ENCODE measurements at places on chromosomes 4 and X.

DNA sequence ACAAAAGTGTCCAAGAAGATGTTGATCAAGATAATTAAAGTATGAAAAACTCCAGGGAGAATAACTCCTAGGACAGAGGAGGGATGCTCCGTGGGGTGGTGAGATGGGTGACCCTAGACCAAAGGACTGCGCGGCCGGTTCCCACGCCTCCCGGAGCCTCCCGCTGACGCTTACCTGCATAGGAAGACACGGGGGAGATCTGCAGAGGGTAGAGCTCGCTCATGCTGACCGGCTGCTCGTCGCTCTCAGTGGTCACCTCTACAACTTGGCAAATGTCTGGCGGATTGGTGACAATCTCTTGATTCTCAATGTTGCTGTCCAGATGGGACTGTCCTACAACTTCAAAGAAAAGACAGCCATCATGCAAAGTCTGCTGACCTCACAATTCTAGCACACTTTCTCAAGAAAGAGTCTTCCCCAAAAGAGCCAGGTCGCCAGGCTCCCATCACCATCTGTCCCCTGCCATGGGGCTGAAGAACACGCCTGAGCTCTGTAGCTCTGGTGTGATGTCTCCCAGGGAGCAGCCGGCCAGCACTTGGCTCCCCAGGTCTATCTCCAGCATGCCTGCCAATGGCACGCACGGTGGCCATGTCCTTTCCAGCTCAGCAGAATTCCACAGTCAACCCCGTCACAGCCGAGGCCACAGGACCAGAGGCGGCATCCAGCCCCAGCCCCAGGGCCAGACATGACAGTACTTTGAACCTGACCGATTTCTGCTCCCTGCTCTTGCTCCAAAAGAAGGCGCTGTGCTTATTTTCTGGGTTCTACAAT, 75.4 kb downstream of the IRF2 start:
- no peak for DNase-seq

DNA sequence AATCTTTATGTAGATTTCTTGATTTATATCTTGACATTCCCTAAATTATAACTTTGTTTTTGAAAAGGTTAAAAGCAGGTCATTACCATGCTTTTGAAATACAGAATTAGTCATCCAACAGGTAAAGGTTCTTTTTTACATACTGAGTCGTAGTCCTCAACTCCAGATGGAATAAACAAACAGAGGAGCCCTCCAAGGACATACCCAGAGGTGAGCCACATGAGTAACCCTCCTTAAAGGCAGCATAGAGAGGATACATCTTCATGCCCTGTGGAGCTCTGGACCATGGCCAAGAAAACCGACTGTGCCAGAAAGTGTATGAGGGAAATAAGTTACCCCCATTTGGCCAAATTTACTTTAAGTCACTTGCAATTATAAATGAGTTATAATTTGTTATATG, 95.3 kb upstream of the MCF2 start:
- DNase-seq = no peak

- DNase-seq = no peak
These were observed 36.8 kb downstream of the ANK2 start for GRCh38 chr4:113086172-113086695.

DNA sequence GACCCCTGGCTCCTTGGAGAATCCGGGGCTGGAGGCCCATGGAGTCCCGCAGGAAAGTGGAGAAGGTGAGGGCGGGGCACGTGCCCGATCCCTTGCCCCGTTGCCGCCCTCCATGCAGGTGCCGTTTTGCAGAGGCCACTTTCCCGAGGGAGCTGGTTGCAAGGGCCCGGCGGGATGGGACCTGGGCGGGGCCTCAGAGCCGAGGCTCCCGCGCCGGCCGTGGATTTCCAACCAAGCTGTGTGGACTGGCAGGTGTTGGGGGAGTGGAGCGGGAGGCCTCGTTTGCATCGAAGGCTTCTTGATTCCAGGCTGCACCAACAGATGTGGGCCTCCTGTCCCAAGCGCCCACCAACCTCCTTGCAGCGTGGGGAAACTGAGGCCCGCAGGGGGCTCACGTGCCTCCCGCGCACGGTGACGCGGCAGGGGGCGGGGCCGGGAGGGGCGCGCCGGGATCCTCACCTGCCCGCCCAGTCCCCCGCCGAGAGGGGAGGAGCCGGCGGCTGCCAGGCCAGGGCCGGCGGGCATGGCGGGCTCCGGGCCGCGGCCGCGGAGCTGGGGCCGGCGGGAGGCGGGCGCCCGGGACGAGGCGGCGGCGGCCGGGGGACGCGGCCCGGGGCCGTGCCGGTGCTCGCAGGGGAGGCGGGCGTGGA, 24.9 kb downstream of the SH3BP2 start:
- peak; percentile 75 for DNase-seq

- DNase-seq = no peak
These were observed 807.7 kb upstream of the INTU start for GRCh38 chr4:126825083-126825482.

- DNase-seq = no peak
These were observed 110.6 kb downstream of the PHKA2 start for GRCh38 chrX:18873189-18873791.

DNA sequence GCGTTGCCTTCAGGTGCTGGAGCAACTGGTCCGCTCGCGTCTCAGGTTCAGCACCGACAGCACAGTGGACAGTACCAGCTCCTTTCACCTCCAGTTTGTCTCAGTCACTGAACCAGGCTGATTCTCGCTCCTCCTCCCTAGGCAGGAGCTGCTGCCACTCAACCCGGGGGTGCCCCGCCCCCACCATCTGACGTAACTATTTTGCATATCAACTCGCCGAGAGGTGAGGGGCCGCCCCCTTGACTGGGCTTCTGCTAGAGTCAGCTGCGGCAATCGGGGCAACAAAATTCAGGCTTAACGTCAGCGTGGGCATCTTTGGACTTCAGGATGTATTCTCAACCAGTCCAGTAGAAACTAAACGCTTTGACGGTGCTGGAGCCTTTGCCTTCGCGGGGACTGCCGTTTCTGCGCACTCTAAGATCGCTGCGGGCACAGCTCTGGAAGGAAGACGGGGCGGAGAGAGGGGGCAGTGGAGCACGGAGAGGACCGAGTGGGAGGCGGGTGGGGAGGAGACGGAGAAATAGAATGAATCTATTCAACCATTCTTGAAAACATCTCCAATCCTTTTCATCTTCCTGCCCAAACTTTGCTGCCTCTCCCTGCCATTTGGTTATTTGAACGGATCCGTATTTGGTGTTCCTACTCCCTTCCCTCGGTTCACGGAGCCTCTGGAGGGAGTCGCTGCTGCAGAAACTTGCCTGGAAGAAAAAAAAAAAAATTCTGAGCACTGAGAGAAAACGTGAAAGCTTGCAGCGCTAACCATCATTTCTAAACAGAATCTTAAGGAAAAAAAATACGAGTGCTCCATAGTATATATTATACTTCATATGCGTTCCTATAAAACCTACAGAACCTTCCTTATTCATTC, at the start of gene FSTL5:
Gene FSTL5 (minus strand): TSS at position 109 of the 868 bp plus-strand sequence. CDS start 52,604 bp downstream, outside the sequence.
- DNase-seq = peak; percentile 19

GRCh38 chr4:26081795-26082498, 167.9 kb downstream of the SMIM20 start:
- peak; percentile 69 for DNase-seq
